ENCODE measurements at places on chromosomes 5 and 9. TPM values are rescaled to one million over a fixed set of nuclear protein-coding genes. Genes with fewer than 3 reads are reported as not detected.

Gene SNX18
- polyA plus RNA-seq, result 33.0 TPM

Gene PCDHAC1
- polyA plus RNA-seq, result 0.04 TPM

Gene GALNT12
- polyA plus RNA-seq, result 6.4 TPM

Gene C5orf34
- polyA plus RNA-seq, result 5.7 TPM

Gene NDUFS4
- polyA plus RNA-seq, result 163 TPM

Gene TAF11L10
- not detected for polyA plus RNA-seq

Gene OR2K2
- not detected for polyA plus RNA-seq

Gene FGF18
- polyA plus RNA-seq, result 0.24 TPM

Gene CARTPT
- polyA plus RNA-seq, result not detected

Gene ANXA1
- 30.3 TPM for polyA plus RNA-seq

Gene SEMA4D
- 41.3 TPM for polyA plus RNA-seq

Gene CCDC171
- 4.5 TPM for polyA plus RNA-seq

DNA sequence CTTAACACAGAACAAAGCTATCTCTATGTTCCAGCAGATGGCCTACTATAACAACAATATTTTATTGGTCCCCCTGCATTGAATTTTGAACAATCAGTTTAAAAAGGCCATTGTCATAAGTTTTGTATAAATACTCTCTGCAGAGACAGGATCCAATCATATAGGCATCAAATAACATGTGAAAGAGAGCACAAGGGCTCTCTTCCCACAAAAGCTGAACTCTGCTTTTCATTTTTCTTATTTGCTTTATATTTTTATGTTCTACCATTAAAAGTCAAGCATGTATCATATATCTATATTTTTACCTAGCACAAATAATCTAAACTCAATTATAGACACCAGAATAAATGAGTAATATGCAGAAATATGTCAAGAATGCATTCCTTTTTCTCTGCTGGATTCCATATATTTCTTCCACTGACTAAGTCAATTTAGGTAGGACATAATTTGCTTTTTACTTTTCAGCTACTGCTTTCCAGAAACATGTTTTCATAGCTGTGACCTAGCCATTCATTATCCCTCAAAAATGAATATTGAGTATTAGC lies 143.6 kb downstream of the CDH9 start:
- no peak for DNase-seq

- DNase-seq, result no peak
Observed at GRCh38 chr9:126974594-126974993, 60.0 kb downstream of the RALGPS1 start.

- no peak for DNase-seq
Observed at GRCh38 chr5:173910215-173910614, 22.1 kb downstream of the CPEB4 start.

DNA sequence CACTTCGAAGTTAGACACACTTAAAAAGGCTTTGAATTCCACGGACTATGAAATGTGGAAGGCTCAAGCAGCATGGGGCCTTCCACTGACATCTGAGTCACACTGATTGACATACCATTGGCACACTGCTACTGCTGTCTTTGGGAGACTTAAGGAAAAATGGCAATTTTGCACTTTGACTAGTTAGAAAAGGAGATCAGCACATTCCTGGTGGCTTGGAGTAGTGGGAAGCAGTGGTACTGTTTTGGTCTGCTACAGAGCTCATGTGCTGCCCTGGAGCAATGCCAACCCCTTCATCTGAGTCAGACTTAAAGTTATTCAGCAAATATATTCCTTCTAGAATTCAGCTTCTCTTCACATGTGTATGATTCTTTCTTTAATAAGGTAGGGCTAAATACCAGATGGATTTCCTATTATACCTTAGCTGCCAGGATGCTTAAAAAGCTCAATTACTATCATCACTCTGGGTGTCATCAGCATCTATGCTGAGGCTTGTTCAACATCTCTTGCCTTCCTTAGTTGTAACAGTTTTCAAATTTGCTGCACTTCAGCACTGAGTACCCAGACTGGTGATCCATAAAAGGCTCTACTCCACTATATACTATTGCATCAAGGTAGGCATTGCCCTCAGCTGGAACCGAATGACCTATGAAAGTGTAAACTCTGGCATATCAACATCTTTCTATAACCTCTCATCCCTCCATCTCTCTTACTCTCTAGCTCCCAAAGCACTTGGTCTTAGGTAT lies 42.3 kb upstream of the MOCS2 start:
- DNase-seq, result no peak

DNA sequence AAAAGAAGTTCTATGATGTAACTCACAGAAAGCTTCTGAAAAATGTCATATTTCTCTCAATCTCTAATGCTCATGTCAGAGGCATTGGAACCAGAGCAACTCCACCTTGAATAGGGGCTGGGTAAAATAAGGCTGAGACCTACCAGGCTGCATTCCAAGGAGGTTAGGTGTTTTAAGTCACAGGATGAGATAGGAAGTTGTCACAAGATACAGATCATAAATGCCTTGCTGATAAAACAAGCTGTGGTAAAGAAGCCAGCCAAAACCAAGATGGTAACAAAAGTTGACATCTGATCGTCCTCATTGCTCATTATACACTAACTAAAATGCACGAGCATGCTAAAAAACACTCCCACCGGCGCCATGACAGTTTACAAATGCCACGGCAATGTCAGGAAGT lies 411.1 kb upstream of the GRIA1 start:
- no peak for DNase-seq

DNA sequence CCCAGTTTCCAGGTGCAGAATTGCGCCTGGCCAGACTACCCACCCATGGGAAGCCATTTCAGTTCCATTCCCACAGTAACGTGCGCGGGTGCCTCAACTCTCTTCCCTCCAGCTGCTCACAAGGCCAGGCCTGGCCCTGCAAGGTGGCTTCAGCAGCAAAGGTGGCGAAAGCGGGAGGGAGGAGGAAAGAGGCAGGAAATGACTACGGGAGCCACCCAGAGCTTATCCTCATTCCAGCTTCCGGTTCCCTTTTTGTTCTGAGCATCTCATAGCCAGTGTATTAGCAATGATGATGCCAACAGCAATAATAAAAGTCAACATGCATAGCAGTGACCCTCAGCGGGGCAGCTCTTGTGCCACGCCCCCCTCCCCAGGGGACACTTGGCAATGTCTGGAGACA lies 101.5 kb upstream of the BOD1 start:
- no peak for DNase-seq

GRCh38 chr5:135810188-135810943 lies 24.1 kb upstream of the SLC25A48 start:
- DNase-seq, result no peak

GRCh38 chr5:172441262-172441751 lies 13.0 kb downstream of the SH3PXD2B start:
- no peak for DNase-seq

- DNase-seq, result no peak
Observed at GRCh38 chr9:10571699-10572098, 41.1 kb downstream of the PTPRD start.

DNA sequence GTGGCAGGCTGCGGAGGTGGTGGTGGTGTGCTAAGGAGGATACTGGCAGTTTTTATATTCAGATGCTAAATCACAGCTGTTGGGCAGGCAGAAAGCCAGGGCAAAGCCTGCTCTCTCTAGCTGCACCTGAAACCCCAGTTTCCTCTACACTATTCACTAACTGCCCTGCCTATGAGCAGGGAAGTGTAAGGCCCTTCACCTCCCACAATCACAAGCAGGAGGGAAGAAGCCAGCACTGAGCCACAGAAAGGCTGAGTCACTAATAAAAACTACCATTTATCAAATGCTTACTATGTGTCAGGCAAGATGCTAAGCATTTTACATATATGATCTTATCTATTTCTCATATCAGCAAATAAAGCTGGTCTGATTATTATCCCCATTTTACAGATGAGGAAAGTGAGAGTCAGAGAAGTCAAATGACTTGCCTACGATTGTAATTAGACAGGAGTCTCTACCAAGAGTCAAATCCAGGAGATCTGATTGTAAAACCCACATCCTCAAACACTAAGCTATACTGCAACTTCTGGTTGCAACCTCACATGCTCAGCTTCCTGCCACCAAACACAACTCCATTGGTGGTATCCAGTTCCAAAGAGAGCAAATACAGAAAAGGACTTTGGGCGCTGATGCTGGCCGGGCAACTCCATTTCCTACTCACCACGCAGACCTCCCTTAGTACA lies 17.7 kb upstream of the IL6ST start:
- no peak for DNase-seq

- DNase-seq, result no peak
Observed at GRCh38 chr5:133113331-133114061, 61.7 kb downstream of the HSPA4 start.

GRCh38 chr5:149961186-149961685 lies 678 bp downstream of the SLC26A2 start:
- no peak for DNase-seq

GRCh38 chr5:145178641-145179523 lies 656.3 kb downstream of the PRELID2 start:
- DNase-seq, result no peak

GRCh38 chr5:146243247-146243646 lies 39.8 kb downstream of the RBM27 start:
- no peak for DNase-seq

GRCh38 chr9:25876248-25876647 lies 198.0 kb upstream of the TUSC1 start:
- no peak for DNase-seq

DNA sequence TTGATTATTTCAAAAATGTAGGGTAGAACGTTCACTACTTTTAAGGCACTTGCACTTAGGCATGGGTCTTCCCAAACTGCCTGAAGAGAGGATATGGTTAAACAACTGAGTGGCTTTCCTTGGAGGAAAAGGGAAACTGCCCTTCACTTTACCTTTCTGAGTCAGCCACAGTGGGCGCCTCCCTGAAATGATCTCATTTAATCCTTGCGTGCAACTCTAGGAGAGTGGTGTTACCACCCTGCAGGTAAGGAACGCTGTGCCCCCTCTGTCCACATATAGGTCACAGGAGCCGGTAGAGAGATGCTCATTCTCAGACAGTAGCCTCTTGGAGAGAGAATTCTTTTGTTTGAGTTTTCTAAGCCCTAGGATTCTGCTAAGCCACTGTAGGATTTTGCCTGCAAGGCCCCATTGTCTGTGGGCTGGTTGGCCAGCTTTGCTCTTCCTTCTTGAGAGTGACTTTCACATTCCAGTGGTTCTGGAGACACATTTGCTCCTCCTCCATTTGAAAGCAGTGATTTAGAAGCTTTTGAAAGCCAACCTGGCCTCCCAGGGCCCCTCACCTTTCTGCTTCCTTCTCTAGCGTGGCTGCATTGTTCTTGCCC lies 110.3 kb upstream of the CTSL start:
- DNase-seq, result no peak

- no peak for DNase-seq
Observed at GRCh38 chr5:54670281-54670680, 152.7 kb downstream of the SNX18 start.

GRCh38 chr9:109001275-109001676 lies 12.0 kb downstream of the CTNNAL1 start:
- no peak for DNase-seq

DNA sequence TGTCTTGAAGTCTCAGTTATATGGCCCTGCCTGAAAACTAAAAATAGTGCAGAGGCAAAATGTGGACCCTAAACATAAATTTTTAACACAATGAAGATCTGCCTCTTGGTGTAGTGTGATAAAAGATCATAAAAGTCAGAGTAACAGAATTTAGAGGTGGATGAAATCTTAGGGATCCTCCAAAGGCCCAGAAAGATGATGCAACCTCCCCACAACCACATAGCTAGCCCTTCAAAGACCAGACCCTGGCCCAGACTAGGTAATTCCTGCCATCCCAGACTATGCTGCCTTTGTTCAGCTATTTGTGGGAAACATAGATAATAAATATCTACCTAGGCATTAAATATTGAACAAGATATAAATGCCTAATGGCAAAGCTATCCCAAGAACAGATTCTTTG lies 15.3 kb downstream of the KLF9 start:
- no peak for DNase-seq

DNA sequence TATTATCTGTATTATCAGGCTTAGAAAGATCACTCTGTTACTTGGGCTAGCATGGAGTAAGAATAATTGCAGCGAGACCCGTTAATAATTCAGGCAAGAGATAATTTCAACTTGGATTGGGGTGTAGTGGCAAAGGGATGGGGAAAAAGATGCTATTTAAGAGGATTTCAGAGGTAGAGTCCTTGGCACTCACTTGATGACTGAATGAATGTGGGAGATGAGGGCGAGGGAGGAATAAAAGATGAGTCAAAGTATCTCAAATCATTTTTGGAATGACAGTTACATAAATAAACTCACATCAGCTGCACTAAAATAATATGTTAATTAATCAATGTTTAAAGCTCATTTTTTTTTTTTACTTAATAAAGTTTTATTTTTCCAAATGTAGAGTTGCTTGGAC lies 4.5 kb upstream of the GPR21 start:
- DNase-seq, result no peak

- no peak for DNase-seq
Observed at GRCh38 chr9:108535526-108535925, 320.3 kb downstream of the ACTL7B start.

GRCh38 chr5:78634634-78635033 lies 13.9 kb downstream of the LHFPL2 start:
- no peak for DNase-seq

GRCh38 chr5:62475072-62475471 lies 62.5 kb downstream of the IPO11 start:
- no peak for DNase-seq

GRCh38 chr5:180156141-180156540 lies 52.9 kb downstream of the RASGEF1C start:
- DNase-seq, result no peak

DNA sequence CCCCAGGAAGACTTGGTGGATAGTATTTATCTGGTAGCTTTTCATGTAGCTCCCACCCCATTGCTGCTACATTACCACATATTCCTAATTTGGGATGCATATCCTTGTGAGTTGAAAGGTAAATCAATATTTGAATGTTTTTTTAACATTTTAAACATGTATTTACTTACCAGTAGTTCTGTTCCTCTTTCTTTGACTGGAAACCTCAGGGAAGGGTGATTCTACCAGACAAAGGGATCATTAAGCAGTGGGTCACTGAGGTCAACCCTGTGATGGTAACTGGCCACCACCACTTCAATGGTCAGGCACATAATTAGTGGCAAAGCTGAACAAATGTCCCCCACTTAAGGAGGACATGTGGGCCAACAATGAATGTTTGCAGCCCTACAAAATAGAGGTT lies 27.2 kb upstream of the KLF9 start:
- no peak for DNase-seq

GRCh38 chr5:163585206-163585605 lies 79.8 kb downstream of the MAT2B start:
- DNase-seq, result no peak

DNA sequence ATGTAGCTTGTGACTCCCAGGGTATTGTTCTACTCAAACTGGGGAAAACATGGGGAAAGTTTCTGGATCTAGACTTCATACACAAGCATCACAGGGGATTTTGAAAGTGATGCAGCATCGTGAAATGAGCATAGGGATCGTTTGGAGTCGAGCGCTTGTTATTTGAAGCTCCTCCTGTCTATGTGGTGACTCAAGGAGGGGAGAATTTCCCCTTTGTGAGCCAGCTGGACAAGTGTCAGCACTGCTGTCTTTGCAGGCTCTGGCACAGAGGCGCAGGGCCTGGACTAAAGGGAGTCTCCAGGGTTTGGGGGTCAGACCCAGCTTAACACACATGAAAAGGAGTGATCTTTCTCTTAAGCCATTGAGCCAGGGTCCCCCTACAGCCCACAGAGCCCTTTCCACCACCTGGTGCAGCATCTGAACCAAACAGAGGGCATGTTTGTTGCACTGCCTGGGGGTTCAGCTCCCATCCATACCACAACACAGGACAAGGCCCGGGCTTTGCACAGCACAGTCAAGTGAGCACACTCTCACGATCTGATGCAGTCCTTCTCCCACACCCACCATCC lies 51.0 kb downstream of the IRF1 start:
- no peak for DNase-seq

GRCh38 chr9:74765481-74765971 lies 122.2 kb downstream of the TRPM6 start:
- no peak for DNase-seq

GRCh38 chr5:177966009-177966838 lies 29.8 kb downstream of the PROP1 start:
- DNase-seq, result no peak

Measured in right renal cortex interstitium (tissue), 3 donors.